ENCODE measurements at places on chromosomes 1 and 21.
A peak's percentile ranks its signal among the peaks of the same experiment; 100 is the strongest.

DNA sequence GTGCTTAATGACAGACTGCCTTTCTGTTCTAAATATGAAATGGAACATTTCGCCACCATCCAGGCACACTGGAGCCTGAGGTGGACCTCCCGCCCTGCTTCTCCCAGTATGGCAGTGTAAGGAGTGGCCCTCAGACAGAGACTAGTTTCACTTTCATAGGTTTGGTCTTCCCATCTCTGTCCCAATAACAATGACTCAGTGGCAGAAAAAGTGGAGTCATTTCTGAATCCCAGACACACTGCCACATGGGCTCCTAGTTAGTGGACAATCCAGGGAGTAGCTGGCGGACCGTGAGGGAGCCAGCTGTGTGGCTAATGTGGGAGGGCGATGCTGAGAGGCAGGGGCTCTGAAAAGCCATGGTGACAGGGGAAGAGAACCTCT is 95.6 kb upstream of the TSPAN2 start:
- DNase-seq, result no peak

- DNase-seq, result peak; percentile 10
Observed at GRCh38 chr1:74010206-74010605, 187.8 kb downstream of the LRRIQ3 start.

DNA sequence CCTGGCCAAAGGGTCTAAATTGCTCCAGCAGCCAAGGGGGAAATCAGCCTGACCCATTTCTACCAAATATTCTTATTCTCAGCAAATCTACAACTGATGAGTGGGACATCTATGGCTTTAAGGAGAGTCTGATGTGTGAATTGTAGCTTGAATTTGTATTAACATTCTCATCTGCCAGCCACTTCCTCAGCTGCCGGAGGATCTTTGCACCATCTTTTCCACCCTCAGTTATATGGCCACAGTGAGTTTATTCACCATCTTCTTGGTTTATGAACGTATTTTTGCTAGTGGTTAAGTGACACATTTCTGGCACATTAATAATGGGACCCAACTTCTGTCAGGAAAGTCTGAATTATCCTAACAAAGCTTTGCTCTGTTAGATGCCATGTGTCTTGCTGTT is 69.6 kb downstream of the COLGALT2 start:
- peak; percentile 27 for DNase-seq

DNA sequence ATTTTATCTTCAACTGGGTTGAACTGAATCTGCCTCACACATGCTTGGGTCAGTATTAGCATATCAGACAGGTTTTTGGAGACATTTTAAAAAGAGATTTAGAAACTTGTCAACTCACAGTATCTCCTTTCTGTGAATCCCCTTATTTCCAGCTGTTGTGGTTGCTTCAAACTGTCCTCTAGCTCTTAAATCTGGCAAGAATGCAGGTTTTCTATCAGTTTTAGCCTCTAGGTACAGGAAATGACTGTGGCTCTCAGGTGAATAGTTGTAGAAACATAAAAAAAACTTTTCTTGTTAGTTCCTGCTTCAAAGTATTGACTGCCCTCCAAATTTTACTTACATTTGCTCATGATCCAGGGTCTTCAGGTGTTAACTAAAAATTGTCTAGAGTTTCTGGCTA is 495.7 kb upstream of the TMPRSS15 start:
- DNase-seq, result no peak

GRCh38 chr1:197637406-197637805 is 137.9 kb downstream of the DENND1B start:
- DNase-seq, result no peak

DNA sequence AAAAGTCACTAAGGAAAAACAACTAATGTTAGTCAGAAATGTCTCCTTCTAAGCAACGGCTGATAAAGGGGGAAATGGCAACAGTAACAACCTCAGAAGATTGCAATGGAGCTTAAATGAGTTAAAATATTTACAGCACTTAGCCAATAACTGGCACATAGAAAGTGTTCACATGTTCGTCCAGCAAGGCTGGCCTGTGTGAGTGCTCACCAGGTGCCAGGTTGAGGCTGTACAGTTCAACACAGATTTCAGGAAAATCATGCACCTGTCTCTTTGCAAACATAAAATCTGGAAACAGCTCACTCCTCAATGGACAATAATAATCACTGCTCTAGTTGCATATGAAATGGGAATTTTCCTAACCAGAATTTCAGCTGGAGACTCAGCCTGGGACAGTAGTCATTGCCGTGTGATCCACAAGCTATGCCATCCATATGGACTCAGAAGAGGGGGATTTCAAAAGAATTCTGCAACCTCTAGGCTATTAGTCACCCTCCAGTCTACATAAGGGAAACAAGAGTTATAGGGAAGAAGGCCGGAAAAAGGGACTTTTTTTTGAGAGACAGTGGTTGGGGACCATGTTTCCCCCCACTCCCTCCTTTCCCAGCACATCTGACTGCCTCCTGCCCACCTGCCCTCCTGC is 68.6 kb downstream of the SYDE2 start:
- DNase-seq, result no peak

DNA sequence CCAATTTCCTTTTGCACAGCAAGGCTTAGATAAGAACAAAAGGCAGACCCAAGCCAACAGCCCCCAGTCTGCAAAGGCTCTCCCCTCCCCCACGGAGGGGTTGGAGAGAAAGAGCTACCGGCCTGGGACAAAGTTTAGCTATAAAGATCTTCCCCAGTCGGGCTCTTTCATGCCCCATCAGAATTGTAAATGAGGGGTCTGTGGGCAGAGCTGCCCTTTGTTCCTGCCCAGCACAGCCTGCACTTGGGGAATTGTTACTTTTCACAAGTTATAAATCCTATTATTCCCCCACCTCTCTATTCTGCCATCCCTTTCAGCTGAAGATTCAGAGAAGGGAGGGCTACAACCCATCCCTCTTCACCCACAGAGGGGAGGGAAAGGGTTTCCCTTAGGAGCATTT is 3.5 kb downstream of the MYCL start:
- DNase-seq, result no peak

- DNase-seq, result no peak
Observed at GRCh38 chr1:198741744-198742143, 102.9 kb downstream of the PTPRC start.

DNA sequence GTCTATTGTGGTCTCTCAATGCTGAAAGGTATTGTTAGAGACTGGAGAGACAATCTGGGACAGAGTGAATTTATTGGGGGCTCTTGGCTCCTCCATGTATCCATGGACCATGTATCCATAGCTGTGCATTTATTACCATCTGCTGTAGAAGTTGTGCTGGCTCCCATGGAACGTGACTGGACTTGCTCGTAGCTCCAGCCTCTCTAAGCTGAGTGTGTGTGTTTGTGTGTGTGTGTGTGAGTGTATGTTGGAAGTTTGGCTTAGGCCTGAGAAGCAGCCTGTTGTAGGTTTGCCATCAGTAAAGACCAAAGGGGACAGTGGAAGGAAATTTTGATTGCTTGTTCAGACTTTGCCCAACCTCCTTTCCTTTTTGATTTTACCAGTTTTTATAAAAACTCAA is 105.7 kb upstream of the USP24 start:
- DNase-seq, result no peak

GRCh38 chr1:11434501-11434900 is 44.5 kb upstream of the DISP3 start:
- DNase-seq, result no peak

GRCh38 chr21:35032474-35033263 is 16.4 kb downstream of the RUNX1 start:
- DNase-seq, result no peak

- no peak for DNase-seq
Observed at GRCh38 chr1:22225858-22226589, 83.1 kb upstream of the WNT4 start.

DNA sequence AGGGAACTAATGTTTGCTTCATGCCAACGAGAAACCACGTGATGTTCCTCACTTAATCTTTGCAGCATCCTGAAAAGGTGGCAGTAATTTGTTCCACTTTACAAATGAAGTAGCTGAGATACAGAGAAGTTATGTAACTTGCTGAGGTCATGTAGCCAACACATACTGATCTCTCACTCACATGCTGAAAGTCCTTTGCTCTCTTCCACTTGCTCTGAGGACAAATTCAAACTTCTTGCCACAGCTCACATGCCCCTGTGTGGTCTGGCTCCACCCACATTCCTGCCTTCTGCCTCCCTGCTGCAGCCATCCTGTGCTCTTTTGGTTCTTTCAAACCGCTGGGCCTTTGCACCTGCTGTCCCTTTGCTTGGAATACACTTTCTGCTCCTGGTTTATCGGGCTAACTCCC is 55.4 kb downstream of the TMCO4 start:
- DNase-seq, result no peak

- DNase-seq, result no peak
Observed at GRCh38 chr1:43376723-43377235, 9.0 kb upstream of the ELOVL1 start.

DNA sequence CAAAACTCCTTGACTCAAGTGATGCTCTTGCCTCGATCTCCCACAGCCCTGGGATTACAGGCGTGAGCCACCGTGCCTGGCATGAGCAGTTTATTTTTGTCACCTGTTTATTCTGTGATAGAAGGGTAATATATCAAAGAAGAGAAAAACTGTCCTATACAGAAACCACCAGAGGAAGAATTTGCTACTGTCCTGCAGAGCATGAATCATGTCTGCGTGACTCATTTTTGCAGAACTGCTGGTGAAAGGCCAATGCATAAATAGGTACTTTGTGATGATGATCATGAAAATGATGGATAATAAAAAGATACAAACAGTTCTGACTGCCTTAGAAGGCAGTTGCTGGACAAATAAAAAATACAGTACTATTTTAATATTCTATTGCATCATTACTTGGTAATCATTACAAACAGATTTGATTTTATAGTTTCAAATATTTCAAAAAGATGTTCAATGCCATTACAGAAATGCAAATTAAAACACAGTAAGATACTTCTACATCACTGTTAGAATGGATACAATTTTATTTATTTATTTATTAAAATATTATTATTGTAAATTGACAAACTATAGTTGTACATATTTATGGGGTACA is 26.5 kb downstream of the RIPPLY3 start:
- DNase-seq, result no peak

- no peak for DNase-seq
Observed at GRCh38 chr1:239053279-239053678, 333.1 kb upstream of the CHRM3 start.

- DNase-seq, result no peak
Observed at GRCh38 chr1:26155370-26156284, 3.3 kb upstream of the FAM110D start.
